Chondrocyte (in vitro differentiated cells): ENCODE measurements at places on chromosomes 12 and 14.

DNA sequence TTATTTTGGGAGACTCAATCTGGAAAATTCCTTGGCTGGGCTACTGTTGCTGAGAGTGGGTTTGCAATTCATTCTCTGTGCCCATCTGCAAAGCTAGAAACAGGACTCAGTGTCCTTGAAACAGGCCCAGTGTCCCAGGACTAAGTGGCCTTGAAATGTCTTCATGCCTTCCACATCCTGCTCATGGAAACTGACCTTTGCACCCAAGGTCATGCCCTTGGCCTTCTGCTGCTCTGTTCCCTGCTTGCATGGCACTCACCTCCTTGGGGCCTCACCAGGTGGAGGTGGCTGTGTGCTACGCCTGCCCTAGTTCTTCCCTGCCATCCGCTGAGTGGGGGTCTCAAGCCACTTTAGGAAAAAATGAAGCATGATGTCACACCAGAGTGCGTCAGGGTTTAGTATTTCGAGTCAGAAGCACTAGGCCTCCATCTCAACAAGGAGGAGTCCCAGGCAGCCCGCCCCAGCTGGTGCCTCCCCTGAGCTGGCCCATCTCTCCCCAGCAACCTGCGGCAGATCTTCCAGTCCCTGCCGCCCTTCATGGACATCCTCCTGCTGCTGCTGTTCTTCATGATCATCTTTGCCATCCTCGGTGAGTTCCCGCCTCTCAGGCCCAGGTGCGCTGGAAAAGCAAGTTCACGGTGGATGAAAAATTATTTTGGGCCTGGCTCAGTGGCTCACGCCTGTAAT is 48.1 kb downstream of the TPCN1 start:
- peak; percentile 72 for DNase-seq

- DNase-seq: no peak
These were observed 125.5 kb upstream of the DCN start for GRCh38 chr12:91307957-91308670.

- no peak for DNase-seq
These were observed 48.3 kb upstream of the BCL2L14 start for GRCh38 chr12:12022306-12022936.

DNA sequence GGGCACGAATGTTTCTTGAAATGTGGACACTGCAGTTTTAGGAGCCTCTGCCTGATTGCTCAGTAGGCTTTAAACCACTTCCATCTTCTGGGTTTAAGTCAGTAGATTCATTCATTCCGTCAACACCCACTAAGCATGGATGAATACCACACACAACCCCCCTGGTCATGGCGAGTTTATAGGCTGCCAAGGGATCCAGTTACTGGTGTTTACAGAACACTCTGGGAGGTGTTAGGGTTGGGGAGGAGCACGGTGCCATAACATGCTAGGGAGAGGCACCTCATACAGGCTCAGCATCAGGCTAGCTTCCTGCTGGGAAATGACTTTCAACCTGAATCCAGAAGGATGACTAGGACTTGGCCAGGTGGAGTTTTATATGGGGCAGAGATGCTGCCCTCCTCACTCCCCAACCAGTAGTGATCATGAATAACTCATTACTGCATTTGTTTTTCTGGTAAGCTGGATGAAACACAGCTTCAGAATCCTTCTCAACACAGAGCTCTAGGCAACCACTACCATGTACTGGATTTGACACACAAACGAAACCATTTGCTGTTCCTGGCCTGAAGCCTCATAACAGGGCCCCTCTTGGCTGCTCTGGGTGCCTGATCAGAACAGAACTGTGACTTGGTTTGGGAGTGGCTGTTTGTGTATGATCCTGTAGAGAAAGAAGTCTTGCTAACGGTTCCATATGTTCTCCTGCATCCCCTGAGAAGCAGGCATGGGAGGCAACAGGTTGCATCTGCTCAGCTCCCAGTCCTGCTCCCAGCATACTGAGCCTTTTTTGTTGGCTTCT is 47.9 kb downstream of the FBXW8 start:
- no peak for DNase-seq

DNA sequence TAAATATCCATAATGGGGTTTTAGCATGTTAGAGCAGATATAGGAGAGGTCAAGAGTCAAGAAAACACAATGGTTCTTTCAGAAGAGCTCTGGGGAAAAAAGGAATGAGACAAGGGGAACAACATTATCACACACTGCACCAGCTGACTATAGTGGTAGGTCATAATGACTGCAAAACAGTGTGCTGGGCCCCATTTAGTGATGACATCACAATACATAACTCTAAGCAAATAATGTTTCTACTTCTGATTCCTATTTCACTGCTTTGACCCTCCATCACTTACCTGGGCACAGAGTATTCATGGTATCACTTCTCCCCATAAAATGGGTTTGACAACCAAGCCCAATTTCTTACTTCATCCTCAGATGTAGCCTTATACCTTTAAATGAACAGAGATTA is 62.1 kb downstream of the GARIN6 start:
- DNase-seq: no peak

DNA sequence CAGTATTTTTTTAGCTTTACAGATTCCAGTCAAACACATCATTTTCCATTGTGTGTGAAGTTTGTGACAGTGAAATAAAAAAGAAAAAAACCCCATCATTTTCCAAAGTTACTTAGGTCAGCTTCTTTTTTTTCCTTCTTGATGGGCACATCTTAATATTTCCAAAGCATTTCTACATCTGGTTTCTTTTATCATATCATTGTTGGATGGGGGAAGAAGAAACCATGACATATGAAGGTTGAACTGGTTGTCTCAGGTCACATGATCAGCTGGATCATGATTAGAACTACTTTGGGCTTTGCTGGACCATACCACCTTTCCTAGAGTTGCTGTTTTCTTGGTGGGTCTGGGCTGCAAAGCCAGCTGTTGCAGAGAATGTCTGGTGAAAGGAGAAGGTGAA is 59.8 kb downstream of the FOS start:
- DNase-seq: no peak

DNA sequence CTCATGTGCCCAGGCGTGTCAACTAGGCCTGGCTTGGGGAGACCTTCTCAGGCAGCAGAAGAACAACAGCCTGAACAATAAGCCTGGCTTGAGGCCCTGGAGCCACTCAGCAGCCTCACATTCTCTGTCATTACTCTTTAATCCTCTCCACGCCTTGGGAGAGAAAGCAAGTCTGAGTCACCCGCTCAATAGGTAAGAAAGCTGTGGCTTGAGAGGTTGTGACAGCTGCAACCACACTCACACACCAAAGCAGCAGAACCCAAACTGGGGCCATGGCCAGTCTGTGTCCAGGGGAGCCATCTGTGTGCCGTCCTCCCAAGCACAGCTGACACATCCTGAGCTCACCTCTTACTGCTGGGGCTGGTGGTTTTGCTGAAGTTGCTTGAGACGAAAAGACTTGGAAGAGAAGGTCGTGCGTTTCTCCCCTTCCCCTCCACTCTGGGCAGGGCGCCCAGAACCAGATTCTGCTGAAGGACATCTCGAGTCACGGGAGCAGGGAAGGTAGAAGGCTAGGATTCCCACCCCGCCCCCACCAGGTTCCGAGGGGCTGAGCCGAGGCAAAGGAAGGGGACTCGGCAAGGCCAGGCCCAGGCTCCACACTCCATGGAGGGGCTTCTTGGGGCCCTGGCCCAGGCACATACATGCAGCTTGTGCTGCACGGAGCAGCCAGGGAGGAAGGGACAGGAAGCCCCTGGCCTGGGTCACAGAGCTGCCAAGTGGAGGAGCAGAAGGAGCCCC is 5.5 kb downstream of the TMEM63C start:
- DNase-seq: peak; percentile 70

- no peak for DNase-seq
These were observed 15.5 kb downstream of the COX14 start for GRCh38 chr12:50127546-50127945.

GRCh38 chr12:94336211-94336925 is 123.3 kb downstream of the CEP83 start:
- DNase-seq: no peak

- peak; percentile 22 for DNase-seq
These were observed 53.0 kb downstream of the SMUG1 start for GRCh38 chr12:54135621-54136350.

GRCh38 chr12:52280319-52280795 is 5.9 kb downstream of the KRT86 start:
- DNase-seq: no peak

GRCh38 chr12:103824290-103824689 is 16.7 kb downstream of the NT5DC3 start:
- DNase-seq: no peak

- no peak for DNase-seq
These were observed 40.1 kb downstream of the CCDC60 start for GRCh38 chr12:119374635-119375034.

DNA sequence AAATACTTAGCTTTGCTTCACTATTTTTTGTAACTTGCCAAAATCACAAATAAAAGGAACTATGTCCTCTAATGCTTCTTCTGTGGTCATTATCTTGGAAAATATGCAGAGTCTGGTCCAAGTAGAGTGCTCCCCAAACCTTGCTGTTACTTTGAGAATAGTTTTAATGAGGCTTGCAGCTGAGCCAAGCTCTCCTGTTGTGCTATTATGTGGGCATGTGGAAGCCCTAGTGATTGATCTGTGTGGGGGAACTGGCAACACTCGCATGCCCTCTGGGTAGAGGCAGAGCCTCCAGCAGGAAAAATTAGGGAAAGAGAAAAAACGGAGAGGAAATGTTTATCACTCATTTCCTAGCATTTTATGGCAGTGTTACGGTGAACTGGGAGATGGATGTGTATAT is 473.1 kb downstream of the EGLN3 start:
- no peak for DNase-seq
